ENCODE measurements at places on chromosomes 5 and 9.
A peak's percentile ranks its signal among the peaks of the same experiment; 100 is the strongest.

DNA sequence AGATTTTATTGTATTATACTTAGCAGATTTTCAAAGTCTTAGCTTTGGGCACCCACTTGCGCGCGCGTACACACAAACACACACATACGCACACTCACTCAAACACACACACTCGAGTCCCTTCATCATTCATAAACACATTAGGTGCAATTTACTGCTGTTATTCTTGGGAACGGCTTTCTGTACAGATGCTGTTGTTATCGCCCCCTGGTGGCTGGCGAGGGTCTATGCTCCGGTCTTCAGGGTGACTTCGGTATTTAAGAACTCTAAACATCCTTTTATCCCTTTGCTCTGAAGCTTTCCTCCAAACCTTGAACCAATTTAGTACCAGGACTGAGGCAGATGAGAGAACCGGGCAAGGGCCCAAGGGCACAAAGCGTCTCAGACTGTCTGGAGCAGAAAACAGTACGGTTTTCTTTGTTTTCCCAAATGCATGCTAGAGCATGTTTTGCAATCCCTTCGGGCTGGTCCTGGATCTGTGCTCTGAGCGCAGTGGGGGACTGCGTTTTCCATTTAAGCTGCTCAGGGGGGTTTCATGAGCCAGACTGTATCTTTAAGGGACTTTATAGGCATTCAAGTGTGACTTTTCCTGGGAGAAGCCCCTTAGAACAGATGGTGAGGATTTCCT, 1.7 kb upstream of the SLIT3 start:
- DNase-seq = peak; percentile 25

GRCh38 chr9:93575796-93576257, 557 bp upstream of the PHF2 start:
- peak; percentile 20 for DNase-seq

GRCh38 chr5:151154931-151155774, 2.4 kb downstream of the ANXA6 start:
- peak; percentile 21 for DNase-seq

GRCh38 chr9:5442400-5443011, 4.8 kb upstream of the PLGRKT start:
- no peak for DNase-seq
